ENCODE measurements at places on chromosomes 2 and 18.

GRCh38 chr2:10036095-10036884 is 7.1 kb upstream of the KLF11 start:
- DNase-seq: peak; percentile 97

DNA sequence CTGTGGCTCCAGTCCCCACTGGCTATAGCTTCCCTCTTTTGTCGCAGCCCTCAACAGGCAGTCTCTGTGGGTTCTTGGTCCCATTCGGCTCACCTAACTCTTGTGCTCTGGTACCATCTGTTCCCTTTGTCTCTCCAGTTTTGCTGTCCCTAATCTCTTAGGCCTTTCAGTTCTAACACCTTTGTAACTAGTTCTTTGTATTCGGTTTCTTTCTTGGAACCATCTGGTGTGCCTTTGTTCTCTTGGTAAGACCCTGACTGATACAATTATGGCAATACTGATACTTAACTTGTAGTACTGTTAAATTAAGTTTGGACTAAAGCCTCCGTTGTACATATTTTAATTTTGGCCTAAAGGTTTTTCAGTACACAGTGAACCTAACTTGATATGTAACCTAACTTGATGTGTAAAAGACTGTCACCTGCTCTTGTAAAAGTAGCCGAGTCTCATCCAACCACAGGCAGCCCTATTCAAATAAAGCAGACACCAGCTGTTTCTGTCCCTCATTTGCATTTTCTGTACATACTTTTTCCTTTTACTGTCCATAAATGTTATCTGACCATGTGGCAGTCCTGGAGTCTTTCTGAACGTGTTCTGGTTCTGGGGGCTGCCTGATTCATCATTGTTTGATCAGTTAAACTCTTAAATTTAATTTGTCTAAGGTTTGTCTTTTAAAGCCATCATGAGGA is 4.8 kb upstream of the MRPL44 start:
- DNase-seq: no peak

DNA sequence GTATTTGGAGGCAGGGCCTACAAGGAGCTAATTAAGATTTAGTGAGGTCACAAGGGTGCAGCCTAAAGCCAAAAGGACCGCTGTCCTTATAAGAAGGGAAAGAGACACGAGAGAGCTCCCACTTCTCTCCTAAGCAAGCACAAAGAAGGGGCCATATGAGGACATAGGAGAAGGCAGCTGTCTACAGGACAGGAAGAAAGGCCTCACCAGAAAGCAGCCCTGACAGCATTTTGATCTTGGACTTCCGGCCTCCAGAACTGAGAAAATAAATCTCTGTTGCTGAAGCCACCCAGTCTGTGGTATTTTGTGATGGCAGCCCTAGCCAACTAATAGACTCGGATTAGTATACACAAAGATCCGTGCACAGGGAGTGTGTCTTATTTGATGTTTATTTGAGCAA is 139.7 kb downstream of the B3GNT2 start:
- no peak for DNase-seq

DNA sequence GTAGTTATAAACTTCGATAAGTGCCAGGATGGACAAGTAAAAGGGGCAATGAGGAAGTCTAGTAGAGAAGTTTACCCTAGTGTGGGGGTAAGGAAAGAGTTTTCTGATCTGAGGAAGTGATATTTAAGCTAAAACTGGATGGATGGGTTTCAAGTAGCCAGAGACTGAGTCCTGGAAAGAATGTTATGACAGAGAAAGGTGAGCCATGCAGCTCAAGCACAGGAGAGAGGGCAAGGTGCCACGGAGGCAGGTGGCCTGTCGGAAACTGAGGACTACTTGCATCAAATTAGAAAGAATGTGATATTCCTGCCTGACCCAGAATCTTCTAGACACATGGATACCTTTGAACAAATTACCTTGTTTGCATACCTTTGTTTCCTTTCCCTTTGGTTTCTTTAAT is 26.5 kb downstream of the NMUR1 start:
- DNase-seq: no peak

GRCh38 chr18:35511428-35511827 is 13.7 kb upstream of the INO80C start:
- no peak for DNase-seq

DNA sequence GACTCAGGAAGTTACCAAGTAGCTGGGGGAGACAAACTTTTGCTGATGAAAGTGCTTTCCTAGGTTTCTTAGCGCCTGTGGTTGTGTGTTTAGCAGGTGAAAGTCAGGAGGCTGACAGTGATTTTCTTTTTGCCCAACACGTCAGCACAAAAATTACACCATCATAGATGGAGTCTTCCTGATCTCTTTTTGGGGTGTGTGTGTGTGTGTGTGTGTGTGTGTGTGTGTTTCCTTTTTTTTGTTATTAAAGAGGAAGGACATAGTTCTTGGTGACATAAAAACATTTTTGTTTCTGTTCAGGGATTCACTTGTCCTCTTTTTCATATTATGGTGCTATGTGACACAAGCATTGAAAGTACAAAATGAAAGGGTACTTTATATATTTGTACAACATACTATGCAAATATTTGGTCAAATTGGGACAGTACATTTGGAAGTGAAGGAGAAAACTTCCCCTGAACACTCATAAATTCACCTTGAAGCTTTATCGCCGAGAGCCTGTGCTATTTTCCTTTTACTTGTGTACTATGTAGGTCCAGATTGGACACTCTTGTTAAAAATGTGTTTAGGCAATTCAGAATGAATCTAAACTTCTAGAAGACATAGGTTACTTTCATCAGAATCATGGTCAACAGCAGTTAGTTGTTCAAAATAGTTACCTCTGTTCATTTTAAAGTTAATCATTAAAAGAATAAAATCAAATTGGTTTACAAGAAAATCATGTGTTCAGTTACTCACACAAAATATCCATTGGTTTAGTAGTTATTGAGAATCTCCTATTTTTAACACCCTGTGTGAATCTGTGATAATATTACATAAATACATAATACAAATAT is 491.9 kb downstream of the IRS1 start:
- no peak for DNase-seq

DNA sequence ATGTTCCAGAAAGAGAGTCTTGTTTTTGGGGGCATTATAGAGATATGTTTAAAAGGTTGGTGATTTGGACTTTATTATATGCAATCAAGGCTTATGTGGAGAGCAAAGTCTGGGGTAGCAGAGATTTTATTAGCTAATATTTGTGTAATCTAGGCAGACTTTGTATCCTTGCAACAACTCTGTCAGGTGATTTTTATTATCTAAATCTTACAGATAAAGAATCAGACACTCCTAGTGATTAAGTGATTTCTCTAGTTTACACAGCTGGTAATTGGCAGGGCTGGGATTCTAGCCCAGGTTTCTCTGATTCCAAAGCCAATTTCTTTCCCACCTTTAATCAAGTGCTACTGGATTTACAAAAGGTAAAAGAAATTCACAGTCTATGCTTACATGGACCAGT is 33.3 kb upstream of the NCK2 start:
- no peak for DNase-seq

DNA sequence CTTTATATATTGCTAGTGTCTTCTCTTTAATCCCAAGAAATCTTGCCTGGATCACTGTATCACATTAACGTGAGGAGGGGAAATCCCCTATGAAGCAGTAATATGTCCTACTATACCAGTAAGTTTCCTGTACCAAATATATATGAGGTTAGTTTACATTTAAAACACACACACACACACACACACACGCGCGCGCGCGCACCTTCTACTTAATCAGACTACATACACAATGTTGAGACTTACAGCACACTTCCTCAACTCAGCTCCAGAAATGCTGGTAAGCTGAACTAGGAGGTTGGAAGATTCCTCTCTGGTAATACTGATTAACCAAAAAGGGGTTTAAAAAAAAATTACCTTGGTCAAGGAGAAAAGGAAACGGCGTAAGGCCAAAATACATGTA is 49.3 kb downstream of the USP34 start:
- no peak for DNase-seq

DNA sequence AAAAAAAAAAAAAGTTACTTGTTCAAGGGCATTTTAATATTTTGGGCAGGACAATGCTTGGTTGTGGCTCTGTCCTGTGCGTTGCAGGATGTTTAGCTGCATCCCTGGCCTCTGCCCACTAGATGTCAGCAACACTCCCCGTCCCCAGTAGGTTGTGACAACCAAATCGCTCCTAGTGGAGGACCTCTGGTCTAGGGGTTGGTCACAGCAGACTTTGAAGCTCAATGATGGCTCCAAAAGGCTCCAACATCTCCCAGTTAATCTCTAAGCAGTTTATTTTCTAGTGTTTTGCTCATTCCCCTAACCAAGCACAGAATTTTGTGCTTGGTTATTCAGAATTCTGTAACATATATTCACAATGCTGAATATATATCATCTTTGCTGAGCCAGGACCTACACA is 67.0 kb downstream of the CHRNA1 start:
- peak; percentile 39 for DNase-seq

- peak; percentile 25 for DNase-seq
Observed at GRCh38 chr2:174335254-174335987, 667 bp downstream of the SP9 start.

DNA sequence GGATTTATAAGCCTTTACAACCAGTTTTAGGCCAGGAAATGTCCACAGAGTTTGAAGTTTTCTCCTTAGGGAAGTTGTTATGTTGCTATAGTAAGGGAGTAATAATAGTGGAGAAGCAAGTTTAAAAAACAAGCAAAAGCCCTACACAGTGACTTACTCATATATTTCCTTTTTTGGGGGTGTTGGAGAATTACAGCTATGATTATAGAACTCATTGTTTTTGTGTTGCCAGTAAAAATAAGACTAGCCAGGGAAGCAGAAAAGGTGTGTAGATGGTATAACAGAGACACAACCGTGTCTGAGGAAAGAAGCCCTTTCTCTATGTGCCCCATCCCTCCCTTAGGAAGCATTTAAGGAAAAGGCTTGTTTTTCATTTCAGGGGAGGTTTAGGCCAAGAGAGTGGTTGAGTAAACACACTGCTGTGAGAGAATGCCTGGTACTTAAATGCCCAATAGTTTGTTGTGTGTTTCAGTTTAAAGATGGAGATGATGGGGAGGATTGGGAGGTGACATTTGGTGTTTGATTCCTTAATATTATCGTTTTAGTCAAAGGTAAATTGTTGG is 2.3 kb downstream of the VAPA start:
- no peak for DNase-seq

DNA sequence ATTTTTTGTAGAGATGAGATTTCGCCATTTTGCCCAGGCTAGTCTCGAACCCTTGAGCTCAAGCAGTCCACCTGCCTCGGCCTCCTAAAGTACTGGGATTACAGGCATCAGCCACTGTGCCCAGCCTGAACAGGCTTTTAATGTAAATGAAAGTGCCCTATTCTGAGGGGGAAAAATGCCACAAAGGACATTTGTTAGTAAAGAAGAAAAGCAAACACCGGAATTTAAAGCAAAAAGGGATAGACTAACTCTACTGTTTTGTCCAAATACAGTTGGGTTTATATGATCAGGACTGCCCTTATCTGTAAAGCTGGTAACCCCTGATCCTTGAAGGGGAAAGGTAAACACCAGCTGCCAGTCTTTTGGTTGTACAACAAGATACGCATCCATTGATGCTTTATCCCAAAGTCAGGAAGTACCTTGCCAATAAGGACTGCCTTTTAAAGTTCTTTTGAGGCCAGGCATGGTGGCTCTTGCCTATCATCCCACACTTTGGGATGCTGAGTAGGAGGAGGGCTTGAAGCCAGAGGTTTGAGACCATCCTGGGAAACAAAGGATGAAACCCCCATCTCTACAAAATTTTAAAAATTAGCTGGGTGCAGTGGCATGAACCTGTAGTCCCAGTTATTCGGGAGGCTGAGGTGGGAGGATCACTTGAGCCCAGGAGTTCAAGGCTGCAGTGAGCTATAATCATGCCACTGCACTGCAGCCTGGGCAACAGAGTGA is 13.1 kb downstream of the CLEC4F start:
- DNase-seq: no peak

- DNase-seq: no peak
Observed at GRCh38 chr2:186641132-186641806, 51.4 kb downstream of the ITGAV start.

DNA sequence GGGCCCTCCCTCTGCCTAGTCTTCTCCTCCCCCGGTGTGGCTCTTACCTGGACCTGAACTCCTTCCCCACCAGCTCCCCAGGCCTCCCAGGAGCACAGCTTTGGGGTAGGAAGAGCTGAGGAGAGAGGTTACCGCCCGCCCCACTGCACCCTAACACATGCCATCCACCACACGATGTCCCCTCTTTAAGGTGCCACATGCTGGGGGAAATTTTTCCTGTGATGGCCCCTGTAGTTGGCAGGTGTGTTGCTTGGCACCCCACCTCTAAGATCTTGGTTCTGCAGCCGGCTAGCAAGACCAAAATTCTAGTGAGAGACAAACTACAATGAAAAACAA is 6.9 kb upstream of the TEX261 start:
- DNase-seq: no peak

GRCh38 chr2:122704109-122704563 is 948.7 kb downstream of the TSN start:
- DNase-seq: no peak

GRCh38 chr2:183172220-183172887 is 48.1 kb downstream of the NUP35 start:
- no peak for DNase-seq

- no peak for DNase-seq
Observed at GRCh38 chr2:195622966-195623365, 34.1 kb upstream of the SLC39A10 start.

DNA sequence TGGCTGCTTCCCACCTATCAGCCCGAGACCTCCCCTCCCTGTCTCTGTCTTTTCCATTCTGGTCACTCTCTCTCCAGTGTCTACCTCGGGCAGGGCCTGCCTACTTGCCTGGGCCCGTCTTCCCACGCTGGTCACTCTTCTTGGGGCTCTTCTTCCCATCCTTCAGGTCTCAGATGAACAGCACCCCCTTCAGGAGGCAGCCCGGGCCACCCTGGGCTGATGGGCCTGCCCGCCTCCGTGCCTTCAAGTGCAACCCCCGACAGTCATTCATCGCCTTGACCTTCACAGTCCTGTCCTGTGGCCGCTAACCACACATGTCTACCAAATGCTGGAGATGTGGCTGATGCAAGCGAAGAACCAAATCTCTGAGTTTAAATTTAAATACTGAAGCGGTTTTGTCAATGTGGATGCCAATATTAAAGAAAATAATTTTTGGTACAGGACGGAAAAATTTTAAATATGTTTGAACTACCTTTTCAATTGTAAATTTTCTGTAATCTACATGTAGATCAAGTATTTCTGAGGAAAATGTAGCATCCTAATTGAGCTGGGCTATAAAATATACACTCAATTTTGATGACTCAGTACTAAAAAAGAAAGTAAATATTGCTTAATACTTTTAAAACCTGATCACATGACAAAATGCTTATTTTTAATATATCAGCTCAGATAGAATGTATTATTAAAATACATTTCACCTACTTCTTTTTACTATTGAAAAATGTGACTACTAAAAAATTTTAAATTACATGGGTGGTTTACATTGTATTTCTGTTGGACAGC is 96.4 kb downstream of the LAMA1 start:
- no peak for DNase-seq

Measured in MG63 (cell line).